Cortex of kidney (tissue), 1 donor: ENCODE measurements at places on chromosomes 4 and X.

DNA sequence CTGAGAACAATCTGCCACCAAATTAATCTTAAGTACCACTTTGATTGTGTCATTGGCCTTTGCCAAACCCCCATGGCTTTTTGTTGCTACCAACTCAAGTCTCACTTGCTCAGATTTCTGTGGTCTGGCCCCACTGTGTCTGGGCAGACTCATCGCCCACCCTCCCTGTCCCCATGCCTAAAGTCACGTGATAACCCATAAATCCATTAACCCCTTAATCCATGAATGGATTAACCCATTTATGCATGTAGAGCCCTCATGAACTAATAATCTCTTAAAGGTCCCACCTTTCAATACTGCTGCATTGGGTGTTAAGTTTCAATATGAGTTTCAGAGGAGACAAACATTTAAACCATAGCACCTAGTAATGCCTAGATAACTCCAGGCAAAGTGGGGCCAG lies 78.5 kb upstream of the BLTP1 start:
- DNase-seq, result no peak

GRCh38 chrX:12868747-12869146 lies 1.9 kb downstream of the TLR7 start:
- DNase-seq, result no peak

- no peak for DNase-seq
These were observed 276.5 kb upstream of the GK2 start for GRCh38 chr4:79684516-79684915.

DNA sequence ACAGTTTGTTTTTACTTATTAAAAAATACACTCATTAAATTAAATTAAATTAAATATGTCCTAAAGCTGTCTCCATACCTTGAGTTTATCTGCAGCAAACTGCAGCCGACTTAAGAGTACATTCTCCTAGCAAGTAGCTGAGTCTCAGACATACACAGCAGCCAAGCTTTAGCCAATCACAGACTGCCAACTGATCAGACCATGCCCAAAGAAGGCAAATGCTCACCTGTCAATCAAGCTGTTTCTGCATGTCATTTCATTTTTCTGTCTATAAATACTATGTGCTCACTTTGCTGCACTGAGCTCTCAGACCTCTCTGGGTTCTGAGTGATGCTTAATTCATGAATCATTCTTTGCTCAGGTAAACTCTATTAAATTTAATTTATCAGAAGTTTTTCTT lies 280.9 kb upstream of the EPHA5 start:
- no peak for DNase-seq

DNA sequence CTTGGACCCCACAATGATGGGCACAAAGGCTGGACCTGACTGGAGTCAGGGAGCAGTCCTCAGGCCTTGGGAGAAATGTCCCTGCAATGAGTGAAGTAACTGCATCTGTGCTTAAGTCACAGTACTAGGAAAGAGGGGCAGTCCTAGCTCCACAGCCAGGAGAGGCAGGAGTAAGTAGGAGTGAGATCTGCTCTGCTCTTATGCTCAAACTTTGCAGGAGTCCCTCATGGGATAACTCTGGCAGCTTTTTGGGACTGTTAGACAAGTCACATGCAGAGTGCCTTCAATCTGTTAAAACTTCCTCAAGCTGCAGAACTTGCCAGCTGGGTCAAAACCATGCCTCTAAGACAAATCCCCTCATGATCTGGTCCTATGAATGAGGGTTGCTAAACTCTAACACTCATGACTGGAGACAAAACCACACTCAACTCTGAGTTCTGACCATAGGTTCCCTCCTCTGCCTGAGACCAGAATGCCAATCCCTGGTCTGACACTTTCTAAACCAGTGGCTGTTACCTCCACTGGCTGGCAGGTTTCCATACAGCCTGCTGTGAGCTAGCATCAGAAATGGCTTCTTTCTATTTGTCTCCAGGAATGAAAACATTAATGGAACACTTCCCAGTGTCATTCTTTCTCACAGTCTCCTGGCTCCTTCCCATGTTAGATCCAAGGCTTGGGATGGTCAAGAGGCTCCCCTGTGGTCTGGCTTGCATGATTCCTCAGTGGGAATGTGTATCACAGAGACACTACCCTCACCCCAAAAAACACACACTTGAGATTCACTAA lies 819.3 kb downstream of the PCDH7 start:
- no peak for DNase-seq

- DNase-seq, result no peak
These were observed 64.5 kb upstream of the FRAS1 start for GRCh38 chr4:77992581-77992980.

- DNase-seq, result no peak
These were observed 1.9 kb downstream of the MAP3K15 start for GRCh38 chrX:19513383-19513782.
